HFFc6 (cell line): ENCODE measurements at places on chromosomes 3 and 15.

GRCh38 chr15:70633991-70634390, 129.4 kb downstream of the UACA start:
- no peak for DNase-seq

- DNase-seq: no peak
Measured at GRCh38 chr15:34783991-34784390, 11.4 kb downstream of the ACTC1 start.

GRCh38 chr3:189809583-189809982, 178.4 kb downstream of the TP63 start:
- DNase-seq: no peak

- no peak for DNase-seq
Measured at GRCh38 chr3:186519021-186519658, 25.0 kb downstream of the CRYGS start.

GRCh38 chr3:70386846-70387245, 74.4 kb upstream of the MDFIC2 start:
- no peak for DNase-seq

- DNase-seq: peak; percentile 39
Measured at GRCh38 chr3:45182915-45183871, 37.0 kb upstream of the CDCP1 start.

DNA sequence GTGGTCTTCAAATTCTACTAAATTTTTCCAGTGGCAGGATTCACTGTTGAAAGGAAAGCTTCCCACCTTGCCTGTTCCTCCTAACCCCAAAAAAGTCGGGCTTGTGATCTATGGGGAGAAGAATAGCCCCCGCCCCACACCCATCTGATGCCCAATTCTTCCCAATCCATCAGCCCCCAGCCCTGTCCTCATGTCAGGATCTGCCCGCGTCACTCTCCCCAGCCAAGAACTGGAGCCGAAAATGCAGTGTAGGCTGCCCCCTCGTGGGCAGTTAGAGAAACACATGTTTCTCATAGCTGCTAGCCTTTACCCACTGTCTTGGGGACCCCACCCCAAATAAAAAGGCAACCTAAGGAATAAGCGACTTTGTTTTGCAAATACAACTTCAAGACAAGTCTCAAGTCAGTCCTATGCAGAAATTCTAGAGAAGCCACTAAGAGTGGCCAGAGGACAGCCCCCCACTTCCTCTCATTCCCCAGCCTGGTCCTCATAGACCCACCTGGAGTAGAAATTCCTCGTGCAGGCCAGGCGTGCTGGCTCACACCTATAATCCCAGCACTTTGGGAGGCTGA, 13.0 kb upstream of the CSK start:
- peak; percentile 25 for DNase-seq
